ENCODE measurements at places on chromosomes 16 and 17.

GRCh38 chr17:63826468-63827001 is 696 bp upstream of the PSMC5 start:
- DNase-seq = no peak

DNA sequence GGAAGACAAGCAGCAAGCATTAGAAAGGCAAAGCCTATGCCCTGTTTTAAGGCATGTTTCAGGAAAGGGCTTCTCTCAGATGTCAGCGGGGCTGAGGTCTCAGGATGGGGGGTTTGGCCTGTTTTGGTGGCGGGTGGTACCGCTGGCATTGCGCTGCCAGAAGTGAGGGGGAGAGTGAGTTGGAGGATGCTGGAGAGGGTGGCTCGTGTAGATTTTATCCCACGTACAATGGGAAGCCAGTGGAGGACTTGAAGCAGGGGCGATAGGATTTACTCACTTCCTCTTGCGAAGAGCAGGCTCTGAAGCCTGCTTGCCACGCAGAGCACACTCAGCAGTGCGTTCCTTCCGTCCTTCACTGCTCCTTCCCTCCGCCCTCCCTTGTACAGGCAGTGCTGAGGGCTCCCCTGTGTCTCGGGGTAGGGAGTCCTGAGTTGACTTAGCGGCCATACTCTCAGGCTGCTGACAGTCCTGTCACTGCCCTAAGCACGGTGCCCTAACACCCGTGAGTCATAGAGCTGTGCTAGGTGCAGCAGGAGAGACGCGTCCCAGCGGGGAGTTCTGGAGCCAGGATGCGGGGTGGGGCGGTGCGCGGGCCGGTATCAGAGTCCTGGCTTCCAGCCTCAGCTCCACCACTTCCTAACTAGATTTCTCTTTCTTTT is 113.1 kb downstream of the SNX29 start:
- no peak for DNase-seq

- no peak for DNase-seq
These were observed 8.2 kb downstream of the HSD3B7 start for GRCh38 chr16:30992931-30993816.

DNA sequence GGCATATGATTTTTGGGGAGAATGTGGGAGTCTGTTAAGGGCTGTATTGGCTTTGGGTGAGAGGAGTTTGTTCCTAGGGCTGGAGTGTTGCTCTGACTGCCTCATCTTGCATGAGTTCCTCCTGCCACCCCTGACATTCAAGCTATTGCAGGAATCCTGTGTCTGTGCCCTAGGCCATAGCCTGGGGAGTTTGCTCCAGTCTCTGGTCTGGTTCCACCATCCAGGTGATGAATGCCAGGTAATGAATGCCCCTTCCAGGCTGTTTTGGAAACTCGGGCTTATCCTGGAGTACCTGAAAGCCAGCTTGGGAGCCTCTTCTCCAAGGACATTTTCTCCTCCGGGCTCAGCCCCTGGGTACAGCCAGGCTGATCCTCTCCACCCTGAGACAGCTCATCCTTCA is 117.0 kb upstream of the IRX3 start:
- DNase-seq = no peak

- DNase-seq = no peak
These were observed 44.0 kb downstream of the SDK2 start for GRCh38 chr17:73600103-73600871.

DNA sequence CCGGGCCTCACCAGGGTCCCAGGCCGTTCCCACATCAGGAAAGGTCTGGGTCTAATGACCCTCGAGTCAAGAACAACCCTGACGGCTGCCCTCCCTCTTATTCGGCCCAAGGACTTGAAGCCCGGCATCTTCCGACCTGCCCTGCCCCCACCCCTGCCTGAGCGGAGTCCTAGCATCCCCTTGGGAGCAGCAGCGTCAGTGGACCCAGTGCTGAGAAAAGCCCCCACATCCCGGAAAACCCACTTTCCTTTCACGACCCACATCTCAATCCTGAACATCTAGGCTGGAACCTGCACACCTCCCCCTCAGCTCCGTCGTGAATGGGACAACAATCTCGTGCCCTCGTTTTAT is 769 bp downstream of the TMEM88 start:
- DNase-seq = no peak
